NCI-H1436 treated with DMSO at 0.1 percent for 48 hours (cell line): ENCODE measurements at places on chromosomes 3 and 15.

DNA sequence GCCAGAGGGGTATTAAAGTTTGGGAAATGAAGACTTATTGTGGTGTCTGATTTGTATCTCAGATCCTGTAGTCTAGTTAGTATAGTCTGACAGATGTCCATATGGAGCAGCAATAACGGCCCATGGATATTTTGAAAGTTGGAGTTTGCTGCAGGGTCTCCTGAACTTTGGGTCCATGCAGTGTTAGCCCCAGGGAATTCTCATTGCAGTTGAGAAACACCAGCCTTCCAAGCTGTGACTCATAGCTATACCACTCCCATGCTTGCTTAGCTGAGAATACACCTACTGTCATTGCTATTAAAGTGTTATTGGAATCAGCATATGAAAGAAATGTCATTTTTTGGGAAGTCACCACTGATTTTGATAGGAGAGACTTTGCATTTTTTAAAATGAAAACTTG is 29.2 kb downstream of the TMOD2 start:
- no peak for DNase-seq

- DNase-seq: no peak
Observed at GRCh38 chr3:155248531-155249187, 44.8 kb downstream of the STRIT1 start.

- no peak for DNase-seq
Observed at GRCh38 chr3:186077466-186077865, 31.4 kb downstream of the ETV5 start.

- DNase-seq: no peak
Observed at GRCh38 chr3:17135696-17136095, 250.9 kb downstream of the PLCL2 start.

- no peak for DNase-seq
Observed at GRCh38 chr3:32432711-32433530, 41.3 kb downstream of the CMTM7 start.

- no peak for DNase-seq
Observed at GRCh38 chr15:91853948-91854638, 585 bp downstream of the SLCO3A1 start.

DNA sequence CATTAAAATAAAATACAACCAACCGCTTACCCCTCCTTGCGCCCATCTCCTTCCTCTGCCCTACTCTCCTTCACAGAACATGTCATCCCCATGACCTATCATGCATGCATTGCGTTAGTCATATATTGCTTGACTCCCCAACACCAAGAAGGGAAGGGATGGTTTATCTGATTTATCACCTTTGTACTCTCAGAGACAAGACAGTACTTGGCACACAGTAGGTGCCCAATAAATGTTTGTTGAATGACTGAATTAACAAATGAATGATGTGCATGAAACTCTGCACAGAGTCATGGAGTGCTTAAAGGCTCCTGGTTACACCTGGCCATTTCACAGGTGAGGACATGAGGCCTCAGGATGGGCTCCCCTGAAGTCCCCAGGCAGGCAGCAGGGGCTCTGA is 59.7 kb downstream of the IQSEC1 start:
- no peak for DNase-seq

GRCh38 chr3:9673082-9673481 is 23.8 kb downstream of the MTMR14 start:
- no peak for DNase-seq

- DNase-seq: no peak
Observed at GRCh38 chr3:45793482-45794176, 2.7 kb downstream of the SLC6A20 start.

DNA sequence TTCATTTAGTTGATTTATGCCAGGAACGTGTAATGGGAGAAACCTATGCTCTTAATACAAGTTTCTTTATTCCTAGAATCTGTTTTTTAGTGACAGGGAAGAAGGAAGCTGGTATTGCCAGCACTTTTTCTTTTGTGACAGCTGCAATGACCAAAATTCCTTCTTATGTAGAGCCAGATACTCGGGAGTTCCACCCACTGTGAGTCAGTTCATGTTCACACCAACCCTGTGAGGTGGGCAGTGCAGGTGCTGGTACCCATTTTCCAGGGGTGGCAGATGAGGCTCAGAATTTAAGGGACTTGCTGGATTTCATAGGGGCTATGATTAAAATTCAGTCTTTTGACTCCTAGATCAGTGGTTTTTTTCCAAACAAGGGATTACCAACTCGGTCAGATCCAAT is 34.7 kb downstream of the OXNAD1 start:
- no peak for DNase-seq

- DNase-seq: no peak
Observed at GRCh38 chr15:53625260-53625659, 134.2 kb downstream of the WDR72 start.

GRCh38 chr15:65470866-65471265 is 46.6 kb downstream of the DPP8 start:
- no peak for DNase-seq

DNA sequence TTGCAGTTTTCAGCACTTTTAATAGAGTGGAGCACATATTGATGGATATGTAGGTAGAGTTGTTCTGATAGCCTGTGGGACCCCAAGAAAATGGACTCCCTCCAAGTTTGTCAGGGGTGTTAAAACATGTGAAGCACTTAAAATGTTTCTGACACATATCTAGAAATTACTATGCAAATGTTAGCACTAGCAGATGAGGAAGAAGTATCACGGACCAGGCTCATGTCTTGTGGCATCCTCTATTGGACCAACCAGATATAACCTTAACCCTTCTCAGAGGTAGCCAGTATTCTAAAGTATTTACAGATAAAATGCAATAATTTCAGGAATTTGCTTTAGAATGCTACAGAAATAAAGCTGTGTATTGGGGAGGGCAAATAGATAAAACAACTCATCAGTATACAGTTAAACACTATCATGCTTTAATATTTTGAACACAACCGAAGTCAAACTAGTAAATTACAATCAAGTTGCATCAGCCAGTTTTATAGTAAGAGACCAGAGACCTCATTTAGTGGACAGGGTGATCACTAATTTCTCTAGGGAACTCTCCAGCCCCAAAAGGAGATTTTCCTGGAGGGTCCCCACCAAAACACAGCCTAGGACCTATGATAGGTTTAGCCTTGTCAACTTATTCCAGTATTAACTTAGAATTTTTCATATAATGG is 57.2 kb upstream of the FBN1 start:
- DNase-seq: no peak

GRCh38 chr3:126780666-126781065 is 76.6 kb downstream of the CHCHD6 start:
- DNase-seq: no peak

- no peak for DNase-seq
Observed at GRCh38 chr3:73789825-73790444, 165.2 kb upstream of the PDZRN3 start.

DNA sequence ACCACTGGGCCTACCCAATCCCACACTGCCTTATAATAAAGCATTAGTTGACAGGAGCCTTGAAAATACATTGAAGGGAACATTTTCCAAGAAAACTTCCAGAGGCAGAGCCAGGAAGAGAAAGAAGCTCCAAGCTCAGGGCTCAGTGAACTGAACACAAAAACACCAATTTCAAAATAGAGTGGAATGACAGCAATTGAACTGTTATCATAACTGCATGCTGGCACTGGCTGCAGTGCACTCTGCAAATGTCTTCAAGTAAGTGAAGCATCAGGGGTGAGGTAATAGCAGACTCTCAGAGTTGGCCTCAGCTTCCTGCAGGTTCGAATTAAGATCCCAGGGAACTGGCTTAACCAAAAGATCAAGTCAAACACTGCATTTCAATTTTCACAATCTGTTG is 388.0 kb upstream of the WNT5A start:
- no peak for DNase-seq

DNA sequence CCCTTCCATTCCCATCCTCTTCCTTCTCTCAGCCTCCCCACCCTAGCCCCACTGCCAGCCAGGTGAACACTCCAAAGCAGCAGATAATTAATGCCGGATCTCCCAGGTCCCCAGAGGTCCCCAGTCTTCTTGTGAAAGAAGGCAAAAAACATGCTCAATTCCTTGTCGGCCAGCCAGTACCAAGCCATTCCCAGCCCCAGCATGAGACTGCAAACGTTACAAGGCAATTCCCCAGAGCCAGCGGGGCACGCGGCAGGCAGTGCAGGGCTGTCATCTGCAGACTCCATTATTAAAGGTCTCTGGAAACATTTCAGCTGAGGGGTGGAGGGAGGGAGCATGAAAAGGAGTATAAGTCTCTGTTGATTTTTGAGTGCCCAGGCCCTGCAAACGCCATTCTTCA is 117.8 kb downstream of the XXYLT1 start:
- DNase-seq: peak; percentile 33

- DNase-seq: no peak
Observed at GRCh38 chr3:183252118-183252782, 803 bp upstream of the B3GNT5 start.

DNA sequence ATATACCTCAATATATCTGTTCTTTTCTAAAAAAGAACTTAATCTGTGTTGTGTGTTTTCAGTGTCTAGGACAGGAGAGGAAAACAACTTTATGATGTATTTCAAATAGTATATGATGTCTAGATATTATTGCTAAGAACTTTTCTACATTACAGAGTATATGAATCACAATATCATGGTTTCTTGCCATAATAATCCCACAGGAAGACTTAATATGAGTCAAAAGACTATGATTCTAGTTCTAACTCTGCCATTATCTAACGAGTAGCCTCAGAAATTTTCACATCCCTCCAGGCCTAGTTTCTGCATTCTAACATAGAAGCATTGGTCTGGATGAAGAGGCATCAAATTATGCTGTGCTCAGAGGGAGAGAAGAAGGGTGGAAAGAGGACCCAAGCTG is 107.7 kb upstream of the SPRED1 start:
- DNase-seq: no peak

DNA sequence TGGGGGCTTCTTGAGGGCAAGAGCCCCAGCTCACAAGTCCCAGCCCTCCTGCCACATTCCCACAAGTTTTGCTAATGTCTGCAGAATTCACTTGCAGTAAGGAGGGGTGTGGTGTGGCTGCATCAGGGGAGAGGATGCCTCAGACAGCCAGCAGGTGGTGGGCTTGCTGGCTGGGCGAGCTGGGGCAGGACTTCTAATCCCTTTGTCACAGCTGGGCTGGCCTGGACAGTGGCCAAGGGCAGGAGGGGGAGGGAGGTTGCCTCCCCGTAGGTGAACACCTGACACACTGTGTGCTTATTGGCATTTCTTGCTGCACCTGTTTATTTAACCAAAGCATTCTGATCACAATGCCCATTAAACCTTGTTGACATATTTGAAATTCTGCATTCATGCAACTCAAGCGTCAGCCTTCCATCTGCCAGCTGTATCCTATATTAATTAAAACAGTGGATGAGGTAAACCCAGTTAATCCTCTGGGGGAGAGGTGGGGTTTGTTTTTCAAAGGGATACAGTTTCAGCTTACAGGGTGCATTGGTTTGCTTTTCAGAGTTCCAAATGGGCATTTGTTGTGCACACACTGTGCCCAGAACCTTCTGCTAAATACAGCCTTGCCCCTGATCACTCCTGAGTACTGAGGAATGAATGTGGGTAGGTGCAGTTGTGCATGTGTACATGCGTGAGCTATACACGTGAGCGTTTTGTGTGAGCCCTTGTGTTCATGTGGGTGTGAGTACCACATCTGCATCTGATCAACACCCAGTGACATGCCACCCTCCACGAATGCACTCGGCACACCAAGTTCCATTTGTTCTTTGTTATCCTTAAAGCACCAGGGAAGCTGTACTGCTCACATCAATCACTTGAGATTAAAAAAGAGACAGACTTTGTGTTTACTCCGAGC is 268.7 kb downstream of the XXYLT1 start:
- peak; percentile 99 for DNase-seq

- DNase-seq: no peak
Observed at GRCh38 chr3:179794355-179794754, 141.5 kb downstream of the USP13 start.

GRCh38 chr3:25396686-25397085 is 31.4 kb upstream of the RARB start:
- DNase-seq: no peak

DNA sequence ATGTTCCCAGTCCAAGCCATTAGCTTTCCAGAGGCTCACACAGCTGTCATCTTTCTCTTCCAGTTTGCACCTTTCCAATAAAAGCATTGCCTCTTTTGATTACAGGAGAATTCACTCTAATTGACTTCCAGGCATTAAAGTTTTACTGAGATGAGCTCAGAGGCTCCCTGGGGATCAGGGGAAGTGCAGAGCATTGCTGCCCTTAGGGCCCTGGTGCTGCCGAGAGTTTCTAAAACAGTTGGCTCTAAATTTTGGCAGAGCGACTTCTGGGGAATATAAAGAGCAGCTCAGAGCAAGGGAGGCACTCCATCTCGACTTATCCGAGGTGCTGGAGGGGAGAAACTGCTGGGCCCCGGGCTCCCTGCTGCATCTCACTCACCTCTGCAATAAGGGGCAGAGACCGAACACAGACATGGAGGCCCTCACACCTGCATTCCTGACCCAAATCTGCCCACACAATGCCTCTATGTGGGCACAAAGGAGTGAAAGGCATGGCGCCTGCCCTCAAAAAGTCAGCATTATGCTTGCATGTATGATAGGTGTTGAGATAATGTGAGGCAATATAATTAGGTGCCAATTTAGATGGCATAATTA is 61.7 kb downstream of the SCN11A start:
- no peak for DNase-seq

DNA sequence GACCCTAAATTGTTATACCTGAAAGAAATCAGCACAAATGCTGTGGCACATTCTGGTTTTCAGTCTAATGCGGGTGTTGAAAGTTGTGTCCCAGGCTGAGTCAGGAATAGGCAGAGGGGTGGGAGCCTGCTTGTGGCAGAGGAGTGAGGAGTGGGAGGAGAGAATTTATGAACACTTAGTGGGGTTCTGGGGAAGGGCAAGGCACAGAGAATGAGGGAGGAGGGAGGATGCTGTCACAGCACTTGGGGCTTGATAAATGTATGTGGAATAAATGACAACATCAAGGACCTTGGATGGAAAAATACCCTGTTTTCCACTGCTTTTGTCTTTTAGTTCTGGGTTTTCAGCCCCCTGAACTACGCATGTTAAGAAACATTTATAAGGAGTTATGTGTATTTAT is 49.3 kb downstream of the ZNF621 start:
- DNase-seq: no peak

GRCh38 chr15:73480050-73480449 is 37.1 kb downstream of the REC114 start:
- no peak for DNase-seq

- DNase-seq: no peak
Observed at GRCh38 chr3:180922242-180922641, 9.8 kb downstream of the FXR1 start.
